Activated CD8-positive, alpha-beta memory T cell treated with anti-CD3 and anti-CD28 coated beads for 4 hours (primary cell): ENCODE measurements at places on chromosomes 11 and 22.

GRCh38 chr11:102591160-102591718, 33.9 kb downstream of the MMP20 start:
- DNase-seq, result no peak

DNA sequence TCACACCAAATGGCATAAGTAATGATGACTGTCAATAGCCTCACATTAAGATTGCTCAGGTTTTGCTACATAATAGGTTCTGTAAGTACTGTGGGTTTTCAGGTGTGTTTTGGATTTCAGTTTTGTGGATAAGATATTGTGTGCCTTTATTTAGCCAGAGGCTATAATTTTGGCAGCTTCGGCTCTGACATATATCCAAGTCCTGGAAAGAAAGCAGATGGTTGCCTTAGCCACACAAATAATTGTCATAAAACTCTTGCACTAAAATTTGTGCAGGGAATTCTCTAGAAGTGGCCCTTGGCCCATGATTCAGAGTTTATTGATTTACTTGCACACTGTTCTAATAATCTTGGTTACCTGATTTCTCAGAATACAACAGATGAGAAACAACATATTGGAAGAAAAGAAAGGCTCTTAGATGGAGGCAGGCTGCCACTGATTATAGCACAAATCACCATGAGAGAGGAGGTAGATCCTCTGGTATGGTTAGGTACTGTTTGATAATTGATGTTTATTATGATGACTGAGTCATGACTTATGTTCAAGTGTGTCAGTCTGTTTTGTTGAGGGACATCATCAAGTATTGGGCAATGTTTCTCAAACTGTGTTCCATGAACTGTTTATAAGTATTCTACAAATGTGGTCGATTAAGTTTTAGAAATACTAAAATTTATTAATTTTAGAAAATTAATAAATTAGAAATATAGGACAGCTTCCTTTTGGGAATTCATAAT, 9.6 kb downstream of the REXO2 start:
- no peak for DNase-seq

GRCh38 chr11:102836290-102836875, 7.0 kb downstream of the MMP3 start:
- DNase-seq, result no peak

- DNase-seq, result no peak
Measured at GRCh38 chr11:126506789-126507188, 151.3 kb downstream of the ST3GAL4 start.

DNA sequence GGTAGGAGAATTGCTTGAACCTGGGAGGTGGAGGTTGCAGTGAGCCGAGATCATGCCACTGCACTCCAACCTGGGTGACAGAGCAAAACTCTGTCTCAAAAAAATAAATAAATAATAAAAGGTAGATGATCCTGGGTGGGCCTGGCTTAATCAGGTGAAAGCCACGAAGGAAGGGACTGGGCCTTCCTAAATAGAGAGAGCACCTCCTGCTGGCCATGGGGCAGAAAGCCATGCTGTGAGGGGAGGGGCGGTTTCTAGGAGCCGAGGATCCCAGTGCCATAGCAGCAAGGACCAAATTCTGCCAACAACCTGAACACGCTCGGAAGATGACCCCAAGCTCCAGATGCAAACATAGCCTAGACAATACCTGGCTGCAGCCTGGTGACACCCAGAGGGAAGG, 24.5 kb upstream of the DGKZ start:
- no peak for DNase-seq

DNA sequence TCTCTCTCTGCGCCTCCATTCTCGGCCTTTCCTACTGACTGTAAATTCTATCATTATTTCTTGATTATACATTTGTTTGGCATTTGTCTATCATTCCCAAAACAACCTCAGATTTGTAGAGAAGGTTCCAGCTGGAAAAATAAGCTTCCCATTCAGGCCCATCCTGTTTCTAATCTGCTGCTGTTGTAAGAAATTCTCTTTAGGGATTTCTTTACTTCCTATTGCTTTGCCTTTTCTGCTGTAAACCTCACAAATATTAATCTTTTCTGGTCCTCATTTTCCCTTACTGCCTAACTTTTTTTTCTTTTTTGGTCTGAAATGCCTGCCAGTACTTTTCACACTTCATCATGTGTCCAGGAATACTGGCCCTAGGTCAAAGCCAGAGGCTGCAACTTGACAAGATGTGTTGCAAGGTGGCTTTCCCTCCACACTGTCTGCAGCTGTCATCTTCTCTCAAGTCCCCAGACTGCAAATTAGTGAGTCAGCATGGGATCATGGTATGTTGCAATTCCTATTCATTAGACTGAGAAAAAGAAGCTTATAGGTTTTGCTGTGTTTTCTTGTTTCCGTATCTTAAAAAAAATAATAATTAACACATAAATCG, 858.7 kb upstream of the CHORDC1 start:
- DNase-seq, result no peak

DNA sequence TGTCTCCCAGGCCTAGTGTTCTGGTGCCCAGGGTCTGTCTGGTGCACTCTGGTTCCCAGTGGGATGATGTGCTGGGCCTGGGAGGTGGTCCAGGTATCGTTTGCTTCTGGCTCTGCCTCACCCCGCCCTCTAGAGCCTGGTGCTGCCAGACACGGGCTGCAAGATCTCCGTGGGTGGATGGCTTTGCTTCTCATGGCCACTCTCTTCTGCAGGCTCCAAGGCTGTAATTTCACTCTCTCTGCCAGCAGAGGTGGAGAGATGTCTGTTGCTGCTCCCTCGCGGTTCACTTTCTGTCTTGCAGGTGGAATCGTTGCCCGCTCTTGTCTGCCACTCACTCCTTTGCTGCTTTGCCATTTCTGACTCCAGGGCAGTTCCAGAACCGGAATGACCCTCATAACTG, 13.4 kb downstream of the NADSYN1 start:
- no peak for DNase-seq

GRCh38 chr22:37559901-37560607, at the start of gene CDC42EP1:
Gene CDC42EP1, plus strand, starts transcription at chr22:37560480. Its CDS starts 5,870 bp downstream, at chr22:37566350.
- DNase-seq, result no peak

GRCh38 chr11:119741369-119742262, 12.6 kb upstream of the NECTIN1 start:
- DNase-seq, result peak; percentile 25

DNA sequence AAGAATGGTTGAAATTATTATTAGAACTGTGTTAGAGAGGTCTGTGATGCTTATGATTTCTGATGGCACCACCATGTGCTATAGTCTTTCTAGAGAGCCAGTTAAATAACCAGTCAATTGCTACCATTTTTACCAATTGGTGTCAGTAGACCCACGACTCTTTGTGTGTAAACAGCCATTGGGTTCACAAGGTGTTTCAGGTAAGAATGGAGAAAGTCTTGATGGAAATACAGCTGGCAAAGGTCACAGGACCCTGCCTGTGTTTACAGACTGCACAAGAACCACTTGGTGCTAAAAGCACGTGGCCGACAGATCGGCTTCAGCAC, 30.5 kb upstream of the OR10G7 start:
- no peak for DNase-seq

DNA sequence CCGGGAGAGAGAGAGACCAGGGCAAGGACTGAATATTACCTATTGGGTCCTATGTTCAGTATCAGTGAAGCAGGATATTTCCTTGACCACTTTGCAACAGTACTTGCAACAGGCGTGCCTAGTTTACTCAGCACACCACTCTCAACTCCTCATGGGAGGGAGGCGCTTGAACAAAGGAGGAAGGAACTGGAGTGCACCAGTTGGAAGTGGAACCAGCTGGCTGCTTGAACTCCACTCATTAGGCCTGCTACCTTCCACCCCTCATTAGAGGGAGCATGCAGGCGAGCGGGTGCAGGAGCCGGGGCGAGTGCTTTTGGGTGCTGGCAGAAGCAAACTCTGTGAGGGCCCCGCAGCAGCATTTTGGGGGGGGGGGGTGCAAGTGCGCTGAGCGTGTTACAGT, 1369.6 kb upstream of the RAG2 start:
- DNase-seq, result no peak

DNA sequence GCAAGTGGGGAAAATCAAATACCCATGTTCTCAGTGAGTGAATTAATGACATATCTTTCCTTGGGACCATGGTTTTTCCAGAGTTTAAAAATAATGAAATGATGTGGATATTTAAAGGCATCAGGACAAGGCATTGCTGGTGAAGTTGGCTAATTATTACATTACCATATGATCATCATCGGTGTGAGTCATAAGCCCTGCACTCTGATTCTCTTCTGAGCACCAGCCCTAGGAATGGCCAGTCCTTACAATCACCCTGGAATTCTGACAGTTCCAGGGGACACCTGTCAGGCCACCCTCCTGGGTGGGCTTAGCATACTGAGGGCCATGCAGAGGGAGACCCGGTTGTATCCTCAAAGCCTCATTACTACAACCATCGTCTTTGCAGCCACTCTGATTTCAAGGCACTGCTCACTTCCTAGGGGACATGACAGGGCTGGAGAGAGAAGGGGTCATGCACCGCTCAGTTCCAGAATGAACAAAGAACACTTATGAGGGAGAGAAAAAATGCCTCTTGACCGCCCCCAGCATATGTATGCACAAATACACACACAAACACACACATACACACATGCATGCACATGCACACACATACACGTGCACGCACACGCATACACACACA, 365.0 kb downstream of the MIAT start:
- DNase-seq, result no peak

GRCh38 chr11:31887180-31887579, 76.1 kb upstream of the PAX6 start:
- no peak for DNase-seq

DNA sequence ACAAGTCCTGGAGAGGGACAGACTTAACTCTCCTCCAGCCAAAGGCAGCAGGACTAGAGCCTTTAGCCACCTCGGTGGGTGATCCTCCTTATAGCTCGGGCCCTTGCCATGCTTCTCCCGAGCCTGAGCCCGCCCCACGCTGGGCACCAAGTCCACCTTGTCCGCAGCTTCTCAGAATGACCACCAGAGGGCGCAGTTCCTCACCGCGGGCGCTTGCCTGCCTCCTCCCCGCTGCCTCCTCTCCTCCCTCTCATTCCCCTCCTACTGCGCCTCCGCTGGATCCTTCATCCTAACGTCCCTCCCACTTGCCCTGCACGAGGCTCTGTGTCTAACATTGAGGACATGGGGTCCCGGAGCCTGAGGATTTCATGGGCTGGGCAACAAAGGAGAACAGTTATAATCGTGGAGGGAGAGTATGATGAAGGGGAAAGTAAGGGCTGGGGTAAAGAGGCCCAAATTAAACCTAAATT, 11.3 kb upstream of the MOGAT2 start:
- peak; percentile 28 for DNase-seq

DNA sequence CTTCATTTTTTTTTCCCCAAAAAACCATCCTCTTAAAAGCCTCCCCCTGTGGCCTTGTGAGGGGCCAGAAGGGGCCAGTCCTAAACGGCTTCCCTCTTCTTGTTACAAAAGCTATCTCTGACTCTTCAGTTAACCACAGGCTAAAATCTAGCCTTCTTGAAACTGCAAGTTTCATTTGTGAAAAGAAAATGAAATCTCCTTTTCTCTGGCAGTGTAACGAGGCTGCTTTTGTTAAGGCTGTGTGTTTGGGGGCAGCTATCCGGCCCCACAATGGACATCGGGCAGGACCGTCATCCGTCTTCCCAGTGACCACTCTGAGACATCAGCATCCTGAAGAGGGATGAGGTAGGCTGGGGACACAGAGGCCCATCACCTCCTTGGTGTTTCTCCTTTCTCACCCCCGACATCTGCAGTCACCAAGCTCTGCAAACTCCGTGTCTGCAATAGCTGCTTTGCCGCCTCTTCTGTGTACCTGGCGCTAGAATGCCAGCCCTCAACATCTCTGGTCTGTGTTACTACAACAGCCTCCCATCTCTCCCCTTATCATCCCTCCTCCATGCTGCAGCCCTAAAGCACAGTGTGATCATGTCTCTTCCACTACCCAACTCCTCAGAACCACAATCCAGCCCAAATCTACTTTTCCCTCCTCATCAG, 94.0 kb downstream of the RCN1 start:
- DNase-seq, result no peak

DNA sequence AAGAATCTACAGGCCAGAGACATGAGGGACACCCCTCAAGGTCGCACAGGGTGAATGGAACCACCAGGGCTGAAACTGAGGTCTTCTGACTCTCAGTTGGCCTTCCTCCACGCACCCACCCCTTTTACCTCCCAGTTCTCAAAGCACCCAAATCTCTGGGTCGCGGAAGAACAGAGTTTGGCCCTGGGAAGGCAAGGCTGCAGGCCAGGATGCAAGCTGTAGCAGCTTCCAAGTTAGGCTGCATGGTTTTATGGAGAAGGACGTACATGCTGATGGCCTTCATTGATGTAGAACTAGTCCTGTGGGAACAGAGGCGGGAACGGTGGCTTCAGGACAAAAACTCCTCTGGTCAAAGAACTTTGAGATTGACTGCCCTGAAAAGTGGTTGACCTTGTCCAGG, 143.5 kb upstream of the B3GAT1 start:
- DNase-seq, result no peak

GRCh38 chr11:34345540-34345876, 12.3 kb downstream of the ABTB2 start:
- no peak for DNase-seq

DNA sequence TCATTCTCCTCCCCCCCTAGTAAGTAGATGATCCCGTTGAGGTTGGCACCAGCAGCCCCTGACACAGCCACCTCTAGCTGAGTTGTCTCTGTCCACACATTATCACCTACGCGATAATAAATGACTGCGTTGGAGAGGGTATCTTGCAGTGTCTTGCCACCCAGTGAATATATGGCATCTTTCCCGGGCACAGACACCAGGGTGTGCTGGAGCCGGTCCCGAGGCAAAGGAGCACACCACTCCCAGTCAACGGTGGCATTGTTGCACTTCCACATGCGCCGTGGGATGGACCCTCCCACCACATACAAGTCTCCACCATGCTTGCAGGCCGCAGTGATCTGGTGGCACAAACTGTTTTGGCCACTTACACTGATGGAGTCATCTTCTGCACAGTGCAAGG, 5.4 kb downstream of the KBTBD4 start:
- DNase-seq, result no peak

DNA sequence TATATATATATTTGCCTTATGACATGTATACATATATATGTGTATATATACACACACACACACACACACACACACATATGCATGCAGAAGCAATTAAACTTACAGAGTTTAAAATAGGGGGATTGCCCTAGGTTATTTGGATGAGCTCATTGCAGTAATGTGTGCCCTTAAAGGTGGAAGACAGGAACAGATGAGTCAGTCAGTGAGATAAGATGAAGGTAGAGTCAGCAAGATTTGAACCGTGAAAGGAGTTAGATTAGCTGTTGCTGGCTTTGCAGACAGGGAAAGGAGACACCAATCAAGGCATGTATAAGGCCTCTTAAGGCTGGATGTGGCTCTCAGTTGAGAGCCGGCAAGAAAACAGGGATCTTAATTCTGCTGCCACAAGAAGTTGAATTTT, 902.4 kb upstream of the RAG2 start:
- DNase-seq, result no peak

DNA sequence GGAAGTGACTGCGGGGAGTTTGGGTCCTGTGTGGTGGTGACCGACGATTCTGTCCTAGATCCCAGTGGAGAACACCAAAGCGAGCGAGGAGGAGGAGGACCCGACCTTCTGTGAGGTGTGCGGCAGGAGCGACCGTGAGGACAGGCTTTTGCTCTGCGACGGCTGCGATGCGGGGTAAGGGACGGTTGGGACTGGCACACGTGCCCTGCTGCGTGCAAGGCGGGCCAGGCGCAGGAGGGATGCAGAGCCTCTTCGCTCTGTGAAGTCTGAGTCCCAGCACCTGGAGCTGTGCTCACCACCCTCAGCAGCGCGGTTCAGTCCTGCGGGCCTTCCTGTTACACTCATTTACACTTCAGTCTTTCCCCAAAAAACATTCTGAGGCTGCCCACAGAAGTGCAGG, 16.2 kb downstream of the PHRF1 start:
- DNase-seq, result no peak
